Substantia nigra (tissue), 51 donors: ENCODE measurements at places on chromosomes 3 and 15.
A peak's percentile ranks its signal among the peaks of the same experiment; 100 is the strongest.

DNA sequence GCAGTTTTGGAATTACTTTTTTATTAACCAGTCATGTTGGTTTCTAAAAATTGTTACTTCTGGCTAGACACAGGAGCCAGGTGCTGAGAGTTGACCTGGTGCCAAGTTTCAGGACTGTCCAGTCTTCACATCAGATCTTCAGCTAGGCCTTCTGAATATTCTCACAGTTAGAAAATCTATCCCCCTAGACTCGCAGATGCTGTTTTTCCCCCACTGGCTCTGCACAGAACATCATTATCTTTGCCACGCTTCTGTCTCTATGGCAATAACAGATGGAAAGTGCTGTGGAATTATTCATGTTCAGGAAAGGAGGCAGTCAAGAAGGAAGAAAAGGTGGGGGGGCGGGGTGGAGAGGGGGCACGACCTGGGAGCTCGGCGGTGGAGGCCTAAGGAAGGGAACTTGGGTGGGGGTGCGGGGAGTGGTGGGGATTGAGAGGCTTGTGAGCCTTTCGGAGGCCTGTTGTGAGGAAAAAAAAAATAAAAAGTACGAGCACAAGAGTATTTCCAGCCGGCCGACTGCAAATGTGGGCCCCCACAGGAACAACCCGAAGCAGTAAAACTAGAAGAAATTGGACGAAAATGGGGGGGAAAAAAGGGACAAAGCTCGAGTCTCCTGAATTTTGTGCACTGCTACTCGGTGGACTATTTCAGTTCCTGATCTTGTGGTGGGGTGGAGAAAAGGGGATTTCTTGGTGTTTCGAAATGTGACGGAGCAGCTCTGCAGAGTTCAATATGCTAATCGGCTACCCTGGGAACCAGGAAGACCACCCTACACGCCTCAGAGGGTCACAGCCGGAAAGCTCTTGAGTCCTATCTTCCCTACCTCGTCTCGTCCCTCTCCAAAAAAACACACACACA is 1.5 kb upstream of the SKIL start:
- DNase-seq = peak; percentile 45

GRCh38 chr15:38220606-38221273 is 31.9 kb upstream of the SPRED1 start:
- no peak for DNase-seq

DNA sequence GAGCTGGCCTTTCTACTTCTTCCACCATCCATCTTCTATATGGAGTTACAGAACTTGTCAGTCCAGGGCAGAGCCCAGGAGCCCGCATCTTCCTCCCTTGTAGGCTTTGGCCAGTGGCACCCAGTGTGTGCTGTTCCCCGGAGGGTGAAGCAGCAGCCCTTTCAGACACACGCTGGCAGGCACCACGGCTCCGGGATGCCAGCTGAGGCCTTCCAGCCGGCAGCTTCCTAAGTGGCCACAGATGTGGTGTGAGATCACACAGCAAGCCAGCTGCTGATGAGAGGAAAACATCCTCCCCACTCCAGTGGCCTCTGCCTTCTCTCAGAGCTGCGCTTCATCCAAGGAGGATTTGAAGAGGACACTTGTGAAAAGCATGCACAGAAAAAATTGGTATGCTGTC is 24.1 kb downstream of the CRABP1 start:
- DNase-seq = peak; percentile 20

GRCh38 chr3:71028184-71028583 is 555.3 kb downstream of the FOXP1 start:
- DNase-seq = no peak

GRCh38 chr3:49022688-49023171 is 809 bp downstream of the NDUFAF3 start:
- no peak for DNase-seq

GRCh38 chr3:117150628-117151027 is 441.0 kb downstream of the TUSC7 start:
- DNase-seq = no peak
